Stimulated activated CD8-positive, alpha-beta memory T cell treated with anti-CD3 and anti-CD28 coated beads, Interleukin-15, amount 100 ng/mL, for 48 hours (primary cell): ENCODE measurements at places on chromosomes 3 and 15.

GRCh38 chr3:168342946-168343850 lies 247.5 kb upstream of the GOLIM4 start:
- no peak for DNase-seq

DNA sequence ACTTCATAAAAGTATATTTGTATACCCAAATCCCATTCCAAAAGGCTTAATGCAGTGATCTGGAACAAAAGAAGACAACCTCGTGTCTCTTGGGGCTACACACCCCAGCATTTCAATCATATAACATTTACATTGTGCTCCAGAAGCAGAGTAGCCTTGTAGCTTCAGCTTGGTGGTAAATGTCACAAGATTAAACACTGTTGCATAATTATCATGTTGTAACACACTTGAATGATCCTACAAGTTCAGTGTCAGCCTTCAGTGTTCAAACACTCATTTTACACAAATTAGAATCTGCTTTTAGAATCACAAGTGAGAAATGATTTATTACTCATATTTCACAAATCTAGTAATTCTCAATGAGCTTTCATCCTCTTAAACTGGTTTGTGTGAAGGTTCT lies 122.6 kb downstream of the CNTN3 start:
- DNase-seq: no peak

GRCh38 chr15:56805466-56806147 lies 72.3 kb upstream of the ZNF280D start:
- DNase-seq: no peak

DNA sequence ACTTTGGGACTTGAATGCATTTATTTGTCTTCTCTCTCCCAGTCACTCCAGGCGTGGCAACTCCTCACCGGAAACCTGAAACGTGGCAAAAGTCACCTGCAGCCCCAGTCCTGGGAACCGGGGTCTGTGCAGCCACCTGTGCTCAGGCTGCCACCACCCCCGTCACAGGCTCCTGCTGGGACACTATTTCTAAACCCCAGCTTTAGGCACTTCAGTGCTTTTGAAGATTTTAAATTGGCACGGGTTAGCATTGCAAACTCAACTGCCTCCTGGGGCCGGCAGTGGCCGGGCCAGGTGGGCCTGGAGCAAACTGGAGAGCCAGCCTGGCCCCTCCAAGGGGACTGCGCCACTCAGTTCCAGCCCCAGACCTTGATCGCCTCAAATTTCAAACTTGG lies 146.7 kb upstream of the IQSEC1 start:
- DNase-seq: no peak

DNA sequence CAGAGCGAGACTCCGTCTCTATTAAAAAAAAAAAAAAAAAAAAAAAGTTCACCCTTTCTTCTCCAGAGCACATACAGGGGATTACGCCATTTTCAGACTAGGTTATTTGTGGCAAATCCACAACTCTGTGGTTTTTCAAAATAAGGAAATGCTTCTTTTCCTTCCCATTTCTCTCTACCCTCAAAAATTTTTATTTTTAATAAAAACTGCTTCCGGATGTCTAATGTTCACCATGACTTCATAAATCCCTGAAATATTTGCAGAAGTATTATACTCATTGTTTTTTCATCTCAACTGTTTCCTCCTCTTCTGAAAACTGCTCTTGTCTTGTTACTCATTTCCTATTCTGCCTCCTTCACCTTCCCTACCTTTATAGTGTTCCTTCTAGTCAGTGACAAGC lies 45.0 kb upstream of the SLC12A8 start:
- DNase-seq: no peak

DNA sequence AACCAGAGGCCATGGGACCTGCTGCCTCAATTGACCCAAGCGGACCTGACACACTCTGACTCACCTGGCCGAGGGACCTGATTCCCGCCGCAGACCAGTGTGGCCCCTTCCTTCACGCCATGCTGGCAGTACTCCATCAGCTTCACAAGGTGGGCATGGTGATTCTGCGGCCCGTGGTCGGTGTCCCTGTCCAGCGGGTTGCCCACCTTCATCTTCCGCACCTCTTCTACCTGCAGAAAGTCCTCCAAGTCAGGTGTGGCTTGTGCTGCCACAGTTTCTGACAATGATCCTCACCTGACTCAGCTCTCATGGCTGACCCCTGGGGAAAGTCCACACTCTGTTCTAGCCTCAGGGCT lies 25.9 kb upstream of the SLC41A3 start:
- DNase-seq: no peak
